ENCODE measurements at places on chromosomes 11 and 22.

DNA sequence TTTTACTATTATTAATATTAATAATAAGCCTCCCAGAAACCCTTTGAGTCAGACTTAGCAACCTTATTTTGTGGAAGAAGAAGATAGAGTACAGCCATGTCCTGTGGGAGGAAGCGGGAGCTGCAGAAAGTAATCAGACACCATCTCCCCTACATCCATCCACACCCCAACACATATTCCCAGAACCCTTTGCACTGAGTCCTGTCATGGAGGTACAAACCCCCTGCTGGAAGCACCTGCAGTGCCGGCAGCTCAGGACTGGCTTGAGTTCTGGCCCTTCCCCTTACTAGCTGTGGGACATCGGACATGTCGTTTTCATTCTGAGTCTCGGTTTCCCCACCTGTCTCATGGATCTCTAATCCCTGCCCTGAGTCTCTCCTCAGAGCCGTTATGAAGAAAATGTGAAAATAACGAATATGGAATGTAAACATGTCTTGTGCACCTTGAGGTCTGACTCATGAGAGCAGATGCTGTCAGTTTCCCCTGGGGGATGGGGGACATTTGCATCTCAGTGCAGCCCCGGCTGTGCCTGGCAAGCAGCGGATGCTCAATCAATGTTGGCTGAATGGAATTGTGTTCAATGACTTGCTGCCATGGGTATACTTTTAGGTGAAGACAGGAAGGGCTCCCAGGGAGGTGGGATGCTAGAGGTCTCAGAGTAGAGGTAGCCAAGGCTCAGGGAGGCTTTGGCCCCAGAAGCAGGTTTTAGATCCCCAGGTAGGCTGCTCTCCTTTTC is 45.4 kb downstream of the TP53I11 start:
- DNase-seq: peak; percentile 23

GRCh38 chr11:81687057-81687456 is 1046.6 kb downstream of the FAM181B start:
- DNase-seq: no peak

DNA sequence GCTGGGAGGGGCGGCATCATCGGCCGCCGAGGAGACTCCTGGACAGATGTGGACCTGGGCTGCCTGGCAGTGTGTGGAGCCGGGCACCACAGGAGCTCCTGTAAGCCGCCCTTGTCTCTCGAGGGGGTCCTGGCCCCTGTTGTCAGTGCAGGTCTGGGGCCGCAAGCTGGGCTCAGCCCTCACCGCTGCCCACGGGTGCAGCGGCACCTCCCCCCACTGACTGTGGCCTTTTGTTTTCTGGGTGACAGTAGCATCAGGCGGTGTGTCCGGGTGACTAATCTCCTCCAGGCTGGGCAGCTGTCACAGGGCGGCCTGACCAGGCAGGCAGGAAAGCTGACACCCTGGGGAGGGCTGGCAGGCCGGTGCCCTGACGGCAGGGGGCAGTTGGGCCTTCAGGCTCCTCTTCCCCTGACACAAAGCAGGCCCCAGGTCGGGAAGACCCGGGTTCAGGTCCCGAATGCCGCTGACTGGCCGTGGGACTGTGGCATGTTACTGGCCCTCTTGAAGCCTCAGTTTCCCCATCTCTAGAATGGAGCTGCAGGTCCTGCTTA is 16.3 kb downstream of the DGKZ start:
- no peak for DNase-seq

DNA sequence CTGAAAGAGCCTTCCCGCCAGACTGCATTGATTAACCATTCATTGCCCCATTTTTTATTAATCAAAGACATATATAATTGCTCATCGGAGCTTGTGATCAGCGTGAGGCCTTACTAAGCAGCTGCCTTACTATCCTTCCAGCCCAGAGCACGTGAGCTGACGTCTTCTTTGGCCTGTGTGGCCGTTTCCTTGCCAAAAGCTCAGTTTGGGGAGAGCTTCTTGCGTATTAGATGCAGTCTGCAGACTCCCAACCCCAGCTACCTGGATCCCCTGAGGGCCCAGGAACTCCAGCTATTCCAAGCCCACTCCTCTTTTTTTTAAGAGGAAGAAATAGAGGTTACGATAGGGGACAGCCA is 784 bp upstream of the SLC43A3 start:
- DNase-seq: peak; percentile 74

- no peak for DNase-seq
These were observed 113.7 kb downstream of the EFCAB6 start for GRCh38 chr22:43698403-43698802.

GRCh38 chr11:44949160-44950030 is 1.3 kb downstream of the TP53I11 start:
- peak; percentile 59 for DNase-seq

- DNase-seq: no peak
These were observed 20.0 kb downstream of the CRKL start for GRCh38 chr22:20937031-20937793.

DNA sequence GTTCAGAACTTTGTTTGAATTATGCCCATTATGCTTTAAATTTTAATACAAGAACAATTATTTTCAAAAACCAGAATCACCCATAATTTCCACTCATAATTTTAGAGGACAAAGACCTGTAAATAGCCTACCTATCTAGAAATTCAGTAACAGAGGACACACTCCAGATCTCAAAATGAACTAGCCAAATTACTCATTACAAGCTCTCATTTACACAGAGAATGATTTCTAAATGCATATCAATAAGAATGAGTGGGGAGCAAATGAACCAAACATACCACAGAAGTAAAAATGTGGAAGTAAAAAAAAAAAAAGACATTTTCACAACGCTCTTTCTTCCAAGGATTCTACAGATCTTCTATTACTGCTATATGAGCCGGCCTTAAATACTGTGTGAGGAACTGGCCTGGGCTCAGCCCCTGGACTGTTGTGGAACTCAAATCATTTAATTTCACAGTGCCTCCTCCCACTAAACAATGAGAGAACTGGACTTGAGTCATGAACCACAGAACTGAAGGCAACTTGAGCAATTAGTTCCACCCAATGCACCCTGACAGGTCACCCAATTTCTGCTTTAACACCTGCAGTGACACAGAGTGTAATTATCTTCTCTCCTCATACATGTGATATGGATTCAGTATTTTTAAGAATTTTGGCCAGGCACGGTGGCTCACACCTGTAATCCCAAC is 8.0 kb downstream of the MRTFA start:
- DNase-seq: peak; percentile 92

DNA sequence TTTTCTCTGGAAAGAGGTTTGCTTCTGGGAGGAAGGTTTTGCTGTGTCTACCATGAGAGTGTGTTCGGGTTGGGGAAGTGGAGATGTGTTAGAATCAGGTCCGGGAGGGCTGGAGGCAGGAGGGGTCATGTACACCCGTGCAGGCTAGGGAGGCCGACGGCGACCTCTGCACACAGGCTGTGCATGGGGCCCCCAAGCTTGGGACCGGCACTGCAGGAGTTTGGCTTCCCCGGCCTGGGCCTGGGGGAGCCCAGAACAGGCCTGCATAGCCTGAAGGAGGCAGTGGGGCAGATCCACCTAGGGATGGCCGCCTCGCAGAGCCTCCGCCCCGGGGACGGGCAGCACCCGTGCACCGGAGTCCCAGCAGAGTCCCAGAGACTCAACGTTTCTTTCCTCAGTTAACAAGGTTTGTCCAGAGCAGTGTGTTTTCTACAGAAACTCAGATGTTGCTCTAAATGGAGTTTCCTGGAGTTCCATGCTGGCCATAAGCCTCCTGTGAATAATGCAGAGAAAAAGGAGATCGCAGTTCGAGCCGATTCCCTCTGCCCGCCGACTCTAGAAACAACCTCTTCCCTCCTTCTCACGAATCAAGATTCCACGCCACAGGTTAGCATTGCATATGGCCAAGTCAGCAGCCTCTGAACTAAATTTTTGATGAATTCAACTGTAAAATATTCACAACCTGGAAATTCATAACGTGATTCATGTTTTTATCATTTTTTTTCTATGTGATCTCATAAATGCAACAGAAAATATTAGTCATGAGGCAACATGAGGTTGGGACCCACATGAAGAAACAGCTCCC is 427.3 kb downstream of the BRD1 start:
- DNase-seq: no peak

DNA sequence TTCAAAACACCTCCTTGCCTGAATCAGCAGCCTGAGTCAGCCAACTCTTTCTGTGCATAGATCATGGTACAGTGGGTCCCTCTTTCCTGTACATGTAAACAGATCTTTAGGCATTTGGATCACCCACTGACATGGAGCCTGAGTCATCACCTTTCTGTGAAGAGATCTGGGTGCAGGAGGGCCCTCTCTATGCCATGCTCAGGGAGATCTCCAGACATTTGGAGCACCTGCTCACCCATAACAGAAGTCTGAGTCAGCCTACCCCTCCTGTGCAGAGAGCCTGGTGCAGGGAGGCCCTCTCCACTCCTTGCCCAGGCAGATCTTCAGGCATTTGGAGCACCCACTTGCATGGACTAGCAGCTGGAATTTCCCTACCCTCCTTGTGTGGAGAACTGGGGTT is 56.2 kb upstream of the GLYAT start:
- DNase-seq: peak; percentile 14

- DNase-seq: no peak
These were observed 24.8 kb downstream of the MYH9 start for GRCh38 chr22:36362932-36363331.

DNA sequence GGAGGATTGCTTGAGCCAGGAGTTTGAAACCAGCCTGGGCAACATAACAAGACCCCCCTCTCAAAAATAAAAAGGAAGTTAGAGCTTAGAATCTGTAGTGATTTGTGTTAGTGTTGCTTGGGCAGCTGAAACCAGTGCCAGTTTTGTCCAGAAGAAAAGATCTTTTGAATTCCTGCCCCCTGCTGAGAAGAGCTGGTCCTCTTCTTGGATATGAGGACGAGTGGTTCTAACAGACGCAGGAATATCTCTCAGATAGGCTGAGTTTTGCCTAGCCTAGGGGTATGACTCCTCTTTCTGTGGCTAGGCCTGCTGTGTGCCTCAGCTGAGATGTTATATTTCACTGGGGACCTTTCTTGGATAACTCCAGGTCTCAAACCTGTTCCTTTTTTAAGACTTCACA is 102.8 kb downstream of the STIM1 start:
- no peak for DNase-seq

DNA sequence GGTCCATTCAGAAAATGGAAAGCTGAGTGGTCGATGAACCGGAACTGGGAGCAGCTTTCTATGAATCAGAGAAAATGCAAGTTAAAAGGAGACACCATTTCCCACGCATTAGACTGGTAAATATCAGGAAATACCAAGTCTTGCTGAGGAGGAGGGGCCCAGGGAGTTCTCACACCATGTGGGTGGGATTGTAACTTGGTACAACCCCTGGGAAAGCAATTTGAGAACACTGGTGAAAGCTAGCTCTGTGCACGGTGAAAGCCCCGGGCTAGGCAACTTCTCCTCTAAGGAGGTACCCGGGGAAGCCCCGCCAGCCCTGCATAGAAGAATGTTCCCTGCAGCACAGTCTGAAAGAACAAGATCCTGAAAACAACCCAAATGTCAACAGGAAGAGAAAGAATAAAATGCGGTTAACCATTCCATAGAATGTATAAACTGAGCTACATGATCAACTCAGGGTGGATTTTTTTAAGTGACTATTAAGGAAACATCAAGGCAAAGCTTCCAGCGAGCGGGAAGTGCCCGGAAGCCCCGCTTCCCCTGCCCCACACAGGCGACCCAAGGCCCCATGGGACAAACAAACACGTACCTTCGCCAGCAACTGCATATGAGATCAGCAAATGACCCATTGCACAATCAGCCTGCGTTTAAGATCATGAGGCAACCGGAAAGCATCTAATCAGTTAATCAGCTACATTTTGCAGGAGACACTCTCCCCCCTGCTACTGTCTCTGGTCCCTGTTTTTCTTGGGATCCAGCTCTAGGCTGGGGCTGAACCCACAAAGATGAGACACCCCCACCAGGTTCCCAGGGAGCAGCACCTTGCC is 11.3 kb downstream of the SHANK2 start:
- DNase-seq: peak; percentile 90

DNA sequence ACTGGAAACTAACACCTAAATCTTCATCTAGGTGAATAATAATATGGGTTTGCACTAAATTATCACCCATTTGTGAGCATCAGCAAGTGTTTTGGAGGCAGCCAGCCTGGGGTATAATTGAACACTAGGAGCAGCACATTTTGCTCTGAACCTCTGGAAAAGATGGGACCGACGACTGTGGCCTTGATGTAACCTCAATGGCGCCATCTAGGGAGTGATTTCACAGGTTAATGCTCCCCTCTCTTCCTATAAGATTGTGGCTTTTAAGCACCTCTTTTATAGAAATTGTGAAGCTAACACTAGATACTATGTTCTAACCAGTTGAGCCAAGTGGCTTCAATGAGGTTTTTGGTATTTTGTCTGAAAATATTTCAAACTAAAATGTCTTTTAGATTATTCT is 203.7 kb downstream of the NELL1 start:
- DNase-seq: no peak

DNA sequence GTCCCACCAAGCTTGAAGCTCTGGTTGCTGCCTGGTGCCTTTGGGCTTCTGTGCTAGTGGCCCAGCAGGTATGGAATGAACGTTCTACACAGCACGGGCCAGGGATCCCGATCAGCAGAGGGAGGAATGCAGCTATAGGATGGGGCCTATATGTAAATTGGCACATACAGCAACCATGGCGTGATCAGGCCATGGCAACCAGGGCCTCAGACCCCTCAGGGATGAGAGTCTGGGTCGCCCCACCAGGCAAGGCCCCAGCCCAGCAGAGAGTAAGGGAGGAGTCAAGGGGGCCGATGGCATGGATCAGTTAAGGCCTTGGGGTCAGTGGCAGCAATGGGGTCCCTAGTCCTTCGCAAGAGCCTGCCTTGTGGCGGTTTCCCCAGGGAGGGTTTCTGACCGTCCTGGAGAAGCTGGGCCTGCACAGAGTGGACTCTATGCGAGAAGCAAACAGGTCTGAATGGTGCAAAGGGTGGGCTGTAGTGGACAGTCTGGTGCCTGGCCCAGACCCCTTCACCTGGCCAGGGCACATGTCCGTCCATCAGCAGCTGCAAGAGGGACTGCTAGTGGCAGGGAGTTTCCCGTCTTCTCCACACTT is 98.6 kb downstream of the RPS6KA4 start:
- no peak for DNase-seq

- DNase-seq: no peak
These were observed 125.0 kb downstream of the RASSF10 start for GRCh38 chr11:13134066-13134465.

- DNase-seq: no peak
These were observed 448.0 kb upstream of the FAT3 start for GRCh38 chr11:91776655-91777054.

Measured in fibroblast of lung (primary cell).